ENCODE measurements at places on chromosomes 1 and 21. TPM values are rescaled to one million over a fixed set of nuclear protein-coding genes. Genes with fewer than 3 reads are reported as not detected.

Gene AADACL4
- not detected for polyA plus RNA-seq

- no peak for DNase-seq
Measured at GRCh38 chr1:175124861-175125260, 57.2 kb downstream of the TNN start.

GRCh38 chr1:61013946-61014667 is 68.3 kb upstream of the NFIA start:
- no peak for DNase-seq

GRCh38 chr1:150621497-150622302 is 7.7 kb downstream of the ENSA start:
- DNase-seq, result peak; percentile 28

- DNase-seq, result no peak
Measured at GRCh38 chr1:59079434-59080140, 217.3 kb upstream of the FGGY start.

- DNase-seq, result no peak
Measured at GRCh38 chr1:217929213-217929885, 298.2 kb downstream of the SPATA17 start.

Gene WNT3A
- polyA plus RNA-seq, result not detected

Gene KIF17
- polyA plus RNA-seq, result 1.5 TPM

GRCh38 chr1:241778117-241778516 is 69.9 kb upstream of the EXO1 start:
- no peak for DNase-seq

DNA sequence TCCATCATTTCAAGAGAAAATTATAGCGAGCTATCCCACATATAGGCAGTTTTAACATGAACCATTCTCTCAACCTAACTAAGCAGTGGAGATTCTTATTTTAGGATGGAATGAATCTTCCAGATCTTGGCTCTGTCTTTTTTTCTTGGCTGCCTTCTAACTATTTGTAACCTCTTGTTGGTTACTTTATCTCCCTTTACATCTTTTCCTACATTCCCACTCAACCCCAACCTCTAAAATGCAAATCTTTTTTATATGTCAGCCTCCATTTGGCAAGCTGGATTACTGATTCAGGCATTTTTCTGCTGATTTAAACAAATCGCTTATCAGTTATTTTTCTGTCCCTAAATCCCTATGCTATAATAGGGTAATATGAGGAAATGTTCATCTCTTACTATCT is 46.9 kb upstream of the LHX8 start:
- no peak for DNase-seq

GRCh38 chr1:6834366-6834765 is 49.1 kb downstream of the CAMTA1 start:
- no peak for DNase-seq

GRCh38 chr1:244599937-244600350 is 53.0 kb upstream of the DESI2 start:
- no peak for DNase-seq

DNA sequence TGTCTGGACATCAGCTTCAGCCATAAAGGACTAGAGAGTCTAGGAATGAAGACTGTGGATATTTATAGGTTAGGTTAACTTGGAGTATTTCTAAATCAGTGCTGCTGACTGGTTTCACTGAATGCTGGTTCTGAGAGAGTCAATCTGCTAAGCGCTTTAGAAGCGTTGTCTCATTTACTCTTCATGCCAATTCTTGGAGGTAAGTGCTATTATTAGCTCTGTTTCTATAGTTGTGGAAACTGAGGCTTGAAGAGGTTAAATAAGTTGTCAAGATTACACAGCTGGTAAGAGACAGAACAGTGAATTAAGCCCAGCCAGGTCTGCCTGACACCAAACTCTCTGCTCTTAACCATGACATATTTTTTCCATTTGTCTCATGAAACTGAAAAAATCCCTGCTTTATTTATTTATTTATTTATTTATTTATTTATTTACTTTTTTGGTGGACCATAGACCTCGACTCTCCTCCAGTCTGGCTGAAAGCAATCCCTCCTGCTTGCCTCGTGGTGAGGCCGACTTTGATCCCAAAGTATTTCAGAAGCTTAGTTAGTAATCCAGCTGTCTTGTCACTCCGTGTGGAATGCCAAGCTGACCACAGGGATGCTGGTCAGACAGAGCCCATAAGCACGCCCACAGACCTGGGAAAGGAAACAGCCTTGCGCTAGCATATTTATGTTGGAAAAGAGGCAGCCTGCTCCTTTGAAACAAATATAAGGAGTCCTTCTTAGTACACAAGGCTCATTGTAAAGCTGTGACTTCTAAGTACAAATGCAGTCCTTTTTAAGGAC is 16.9 kb downstream of the NTMT2 start:
- DNase-seq, result no peak

- DNase-seq, result peak; percentile 78
Measured at GRCh38 chr1:153962088-153963029, 978 bp downstream of the SLC39A1 start.

GRCh38 chr1:198253668-198254067 is 96.9 kb downstream of the NEK7 start:
- DNase-seq, result no peak

DNA sequence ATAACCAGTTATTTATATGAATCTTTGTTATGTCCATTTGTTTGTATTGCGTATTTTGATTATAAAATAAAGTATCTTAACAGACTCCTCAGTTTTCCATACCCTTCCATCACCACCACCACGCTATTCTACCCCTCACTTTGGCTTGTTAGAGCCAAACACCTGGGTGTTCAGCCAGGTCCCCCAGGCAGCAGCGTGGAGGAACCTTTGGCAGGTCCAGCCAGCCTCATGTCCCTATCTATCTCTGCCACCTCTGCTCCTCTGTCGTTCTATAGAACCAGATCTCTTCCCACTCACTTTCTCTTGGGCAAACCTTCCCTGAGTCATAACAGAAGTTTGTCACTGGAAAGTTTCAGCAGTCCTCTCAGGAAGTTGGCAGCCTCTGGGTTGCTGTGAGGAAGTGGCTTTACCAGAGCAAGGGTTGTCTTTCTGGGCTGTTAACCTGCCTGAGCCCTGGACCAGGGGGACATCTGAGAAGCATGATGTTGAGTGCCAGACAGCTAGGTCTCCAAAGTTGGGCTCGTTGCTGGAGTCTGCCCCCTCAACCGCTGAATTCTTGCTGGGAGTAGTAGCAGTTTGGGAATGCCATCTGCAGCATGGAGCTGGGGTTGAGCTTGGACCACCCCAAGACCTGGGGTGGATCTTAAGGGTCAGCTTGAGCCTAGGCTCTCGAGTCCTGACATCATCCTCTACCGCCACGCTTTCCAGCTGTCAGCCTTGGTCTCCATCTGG is 996 bp upstream of the SH3BGRL3 start:
- no peak for DNase-seq

GRCh38 chr1:37473431-37474045 is 842 bp upstream of the ZC3H12A start:
- peak; percentile 15 for DNase-seq

Gene COL9A2
- 0.12 TPM for polyA plus RNA-seq

GRCh38 chr1:212286556-212287131 is 1.4 kb downstream of the PPP2R5A start:
- no peak for DNase-seq

DNA sequence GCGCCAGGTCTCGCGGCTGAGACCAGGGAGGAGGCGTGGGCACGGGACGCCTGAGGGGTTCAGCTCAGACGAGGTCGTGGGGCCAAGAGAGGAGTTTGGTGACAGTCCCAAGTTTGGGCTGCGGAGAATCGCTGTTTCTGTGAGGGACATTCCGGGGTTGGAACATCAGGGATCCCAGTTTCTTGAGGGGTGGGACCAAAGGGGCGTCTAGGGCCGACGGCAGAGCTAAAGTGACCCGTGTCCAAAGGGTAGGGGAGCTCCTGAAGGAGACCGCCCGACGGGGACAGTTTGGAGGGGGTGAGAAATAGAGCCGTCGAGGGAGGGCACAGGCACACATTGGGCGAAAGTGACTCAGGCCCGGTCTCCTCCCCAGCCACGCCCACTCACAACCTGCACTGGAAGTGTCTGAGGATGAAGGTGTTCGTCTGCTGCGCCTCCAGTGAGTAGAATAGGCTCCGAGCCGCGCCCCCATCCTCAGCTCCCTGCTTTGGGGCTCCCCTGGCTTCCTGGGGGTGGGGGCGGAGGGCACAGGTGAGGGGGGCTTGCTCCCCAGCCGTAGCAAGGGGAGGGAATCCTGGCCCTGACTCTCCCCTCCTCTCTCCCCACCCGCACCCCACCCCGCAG is 7.0 kb downstream of the EFNA3 start:
- peak; percentile 63 for DNase-seq

DNA sequence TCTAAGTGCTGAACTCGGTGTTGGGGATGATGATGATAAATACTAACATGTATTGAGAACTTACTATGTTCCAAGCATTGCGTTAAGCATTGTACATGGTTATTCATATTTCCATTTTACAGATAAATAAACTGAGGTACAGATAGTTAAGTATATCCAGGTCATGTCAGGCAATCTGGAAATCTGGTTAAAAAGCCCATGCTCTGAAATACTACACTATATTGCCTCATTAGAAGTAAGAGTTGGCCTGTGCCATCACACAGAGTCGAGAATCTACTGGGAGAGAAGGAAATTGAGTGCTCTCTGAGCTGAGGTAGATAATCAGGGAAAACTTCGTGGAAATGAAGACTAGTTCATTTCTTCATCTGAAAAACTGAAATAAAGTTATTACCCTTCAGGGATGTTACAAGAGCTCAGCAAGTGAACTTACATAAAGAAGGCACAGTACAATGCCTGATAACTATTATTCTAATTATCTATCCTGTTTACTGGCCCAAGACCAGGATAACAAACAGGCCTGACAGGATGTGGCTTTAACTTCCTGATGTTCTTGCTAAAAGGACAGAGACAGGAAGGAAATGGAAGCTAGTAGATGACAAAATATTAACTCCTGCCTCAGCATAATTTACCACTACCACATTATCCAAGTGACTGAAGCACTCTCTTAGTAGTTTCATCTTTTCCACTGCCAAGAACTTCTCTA is 85.6 kb downstream of the EPS15 start:
- no peak for DNase-seq

Gene PLEKHA6
- polyA plus RNA-seq, result 0.92 TPM

Gene OR2L13
- polyA plus RNA-seq, result not detected

DNA sequence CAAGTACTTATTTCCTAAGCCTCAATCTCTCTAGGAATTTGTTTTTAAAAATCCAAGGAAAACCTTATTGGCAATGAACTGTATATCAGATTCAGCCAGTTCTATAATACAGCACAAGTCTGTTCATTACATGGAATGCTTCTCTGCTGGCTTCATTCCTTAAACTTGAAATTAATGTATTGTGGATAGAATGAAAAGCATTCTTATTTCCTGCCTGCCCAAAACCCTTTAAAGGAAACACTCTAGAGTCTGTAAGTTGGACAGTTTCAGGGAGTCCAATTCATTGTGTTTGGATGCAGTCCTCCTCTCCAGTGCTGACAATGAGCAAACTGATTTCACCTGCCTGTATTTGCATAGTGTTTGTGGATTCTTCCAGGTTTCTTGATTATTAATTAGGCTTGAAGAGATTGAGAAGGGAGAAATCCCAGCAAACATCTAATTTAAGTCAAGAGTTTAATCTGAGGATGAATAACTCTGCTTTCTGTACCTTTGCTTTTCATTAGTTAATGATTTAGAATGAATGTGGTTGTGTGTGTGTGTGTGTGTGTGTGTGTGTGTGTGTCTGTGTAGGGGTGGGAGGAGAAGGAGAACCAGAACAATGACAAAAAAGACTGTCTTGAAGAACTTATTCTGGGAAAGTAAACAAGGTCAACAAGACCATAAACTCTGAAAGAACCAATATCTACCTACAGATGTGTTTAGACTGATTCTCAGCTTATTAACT is 61.2 kb downstream of the CACHD1 start:
- no peak for DNase-seq

- no peak for DNase-seq
Measured at GRCh38 chr1:44483089-44483874, 78.2 kb downstream of the RNF220 start.

- DNase-seq, result no peak
Measured at GRCh38 chr1:218384581-218384993, 39.5 kb downstream of the TGFB2 start.

DNA sequence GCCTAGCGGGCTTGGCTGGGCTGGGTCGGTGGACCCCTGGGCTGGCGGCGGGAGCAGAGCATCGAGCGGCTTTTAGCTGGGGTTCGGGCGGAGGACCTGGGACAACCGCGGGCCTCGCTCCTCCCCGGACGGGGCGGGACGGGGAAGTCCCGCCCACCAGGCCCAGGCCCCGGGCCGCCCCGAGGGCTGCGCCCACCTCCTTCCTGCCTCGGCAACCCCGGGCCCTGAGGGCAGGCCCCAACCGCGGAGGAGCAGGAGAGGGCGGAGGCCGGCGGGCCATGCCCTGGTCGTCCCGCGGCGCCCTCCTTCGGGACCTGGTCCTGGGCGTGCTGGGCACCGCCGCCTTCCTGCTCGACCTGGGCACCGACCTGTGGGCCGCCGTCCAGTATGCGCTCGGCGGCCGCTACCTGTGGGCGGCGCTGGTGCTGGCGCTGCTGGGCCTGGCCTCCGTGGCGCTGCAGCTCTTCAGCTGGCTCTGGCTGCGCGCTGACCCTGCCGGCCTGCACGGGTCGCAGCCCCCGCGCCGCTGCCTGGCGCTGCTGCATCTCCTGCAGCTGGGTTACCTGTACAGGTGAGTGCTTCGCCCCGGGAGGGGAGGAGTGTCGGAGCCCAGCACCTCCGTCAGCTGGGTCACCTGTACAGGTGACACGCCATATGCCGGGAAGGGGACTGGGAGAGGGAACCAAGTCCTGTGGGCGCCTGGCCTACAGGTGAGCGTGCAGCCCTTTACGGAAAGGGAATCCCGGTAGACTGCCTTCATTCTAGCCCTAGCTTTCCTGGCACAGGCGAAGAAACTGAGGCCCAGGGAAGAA is at the start of gene XKR8:
XKR8 (plus strand) TSS at position 182 of the 812 bp plus-strand sequence; CDS start at position 279, 97 bp downstream.
- peak; percentile 85 for DNase-seq

DNA sequence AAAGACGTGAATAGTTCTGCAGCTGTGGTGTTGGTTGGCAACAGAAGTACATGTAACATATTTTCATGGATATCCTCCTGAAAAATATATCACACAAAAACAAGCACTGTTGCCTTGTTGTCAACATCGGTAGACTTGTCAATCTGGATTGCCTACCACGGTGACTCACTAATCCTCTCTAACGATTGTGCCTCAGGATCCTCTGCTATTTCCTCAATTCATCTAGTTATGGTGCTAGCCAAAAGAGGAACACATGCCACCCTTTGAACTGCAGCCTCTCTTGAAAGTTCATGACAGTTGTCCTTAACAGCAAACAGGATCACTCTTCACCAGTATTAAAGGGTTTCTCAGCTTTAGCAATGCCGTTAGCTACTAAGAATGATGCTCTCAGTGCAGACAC is 25.7 kb downstream of the RASAL2 start:
- no peak for DNase-seq

GRCh38 chr1:160748181-160748877 is 9.3 kb downstream of the SLAMF7 start:
- no peak for DNase-seq

- DNase-seq, result no peak
Measured at GRCh38 chr1:28592321-28593071, 431 bp downstream of the RAB42 start.

Gene OR2M3
- not detected for polyA plus RNA-seq

Gene SPRR2A
- not detected for polyA plus RNA-seq

Gene NOTCH2NLA
- polyA plus RNA-seq, result 7.9 TPM

Gene EPHB2
- polyA plus RNA-seq, result not detected

Measured in psoas muscle (tissue), 8 donors.